ENCODE measurements at places on chromosomes 13 and 19. TPM values are rescaled to one million over a fixed set of nuclear protein-coding genes. Genes with fewer than 3 reads are reported as not detected.

DNA sequence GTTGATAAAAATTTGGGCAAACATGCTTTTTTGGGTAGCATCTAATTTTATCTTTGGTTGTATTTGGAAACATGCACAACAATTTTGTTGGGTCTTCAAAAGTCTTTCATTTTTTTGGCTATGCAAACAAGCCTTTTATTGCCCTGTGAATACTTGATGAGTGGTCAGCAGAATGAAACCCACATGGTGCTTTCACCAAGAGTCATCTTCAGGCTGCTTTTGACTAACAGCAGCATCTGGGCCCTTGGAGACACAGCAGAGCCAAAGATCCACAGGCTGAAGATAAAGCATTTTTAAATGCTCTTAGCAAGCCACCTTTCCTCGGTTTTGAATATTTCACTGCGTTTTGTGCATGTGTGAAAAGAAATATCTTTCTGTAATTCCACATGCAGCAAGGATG, 154.9 kb downstream of the FGF9 start:
- DNase-seq, result no peak

DNA sequence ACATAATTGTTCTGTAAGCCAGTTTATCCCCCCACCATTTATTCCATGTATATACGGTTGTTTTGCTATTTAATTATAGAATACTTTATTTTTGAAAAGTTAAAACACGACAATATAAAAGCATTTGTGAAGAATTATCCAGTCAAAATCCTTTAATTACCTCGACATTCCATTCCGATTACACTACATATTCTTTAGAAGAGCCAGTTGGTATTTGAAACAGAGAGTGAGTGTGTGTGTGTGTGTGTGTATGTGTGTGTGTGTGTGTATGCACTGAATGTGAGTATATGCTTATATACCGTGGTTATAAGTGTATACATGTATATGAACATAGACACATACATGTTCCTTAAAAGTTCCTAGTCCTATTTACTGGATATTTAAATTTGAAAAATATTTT, 87.8 kb upstream of the KLF5 start:
- DNase-seq, result no peak

GRCh38 chr19:47542030-47542475, 27.2 kb upstream of the NAPA start:
- no peak for DNase-seq

DNA sequence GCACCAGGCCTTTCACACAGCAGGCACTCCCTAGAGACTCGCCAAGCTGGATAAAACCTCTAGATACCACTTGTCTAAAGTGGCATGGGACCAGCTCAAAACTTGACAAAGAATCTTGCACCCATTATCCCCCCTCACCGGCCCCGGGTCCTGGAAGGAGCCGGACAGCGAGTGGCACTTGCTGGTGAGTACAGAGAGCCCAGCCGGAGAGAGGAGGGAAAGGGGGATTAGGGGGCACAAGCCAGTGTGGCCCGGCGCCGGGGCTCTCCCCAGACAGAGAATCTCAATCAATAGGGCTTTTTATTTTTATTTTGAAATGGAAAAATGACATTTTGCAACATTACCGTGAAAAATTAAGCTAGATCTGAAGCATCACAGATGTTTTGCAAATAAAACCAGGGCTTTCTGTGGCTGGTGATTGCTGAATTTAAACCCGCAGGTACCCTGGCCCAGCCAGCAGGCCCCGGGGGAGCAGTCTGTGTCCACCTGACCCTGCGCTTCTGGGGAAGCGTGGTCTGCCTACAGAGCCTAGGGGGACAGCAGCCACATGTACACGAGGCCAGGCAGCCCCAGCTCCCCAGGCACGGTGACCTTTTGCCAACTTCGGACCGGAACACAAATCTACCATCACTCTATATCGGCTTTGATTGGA, 10.0 kb upstream of the VSTM2B start:
- DNase-seq, result no peak

GRCh38 chr13:49584771-49585182, 581 bp downstream of the RCBTB1 start:
- DNase-seq, result no peak

- no peak for DNase-seq
Observed at GRCh38 chr13:106063591-106064313, 471.7 kb downstream of the EFNB2 start.

DNA sequence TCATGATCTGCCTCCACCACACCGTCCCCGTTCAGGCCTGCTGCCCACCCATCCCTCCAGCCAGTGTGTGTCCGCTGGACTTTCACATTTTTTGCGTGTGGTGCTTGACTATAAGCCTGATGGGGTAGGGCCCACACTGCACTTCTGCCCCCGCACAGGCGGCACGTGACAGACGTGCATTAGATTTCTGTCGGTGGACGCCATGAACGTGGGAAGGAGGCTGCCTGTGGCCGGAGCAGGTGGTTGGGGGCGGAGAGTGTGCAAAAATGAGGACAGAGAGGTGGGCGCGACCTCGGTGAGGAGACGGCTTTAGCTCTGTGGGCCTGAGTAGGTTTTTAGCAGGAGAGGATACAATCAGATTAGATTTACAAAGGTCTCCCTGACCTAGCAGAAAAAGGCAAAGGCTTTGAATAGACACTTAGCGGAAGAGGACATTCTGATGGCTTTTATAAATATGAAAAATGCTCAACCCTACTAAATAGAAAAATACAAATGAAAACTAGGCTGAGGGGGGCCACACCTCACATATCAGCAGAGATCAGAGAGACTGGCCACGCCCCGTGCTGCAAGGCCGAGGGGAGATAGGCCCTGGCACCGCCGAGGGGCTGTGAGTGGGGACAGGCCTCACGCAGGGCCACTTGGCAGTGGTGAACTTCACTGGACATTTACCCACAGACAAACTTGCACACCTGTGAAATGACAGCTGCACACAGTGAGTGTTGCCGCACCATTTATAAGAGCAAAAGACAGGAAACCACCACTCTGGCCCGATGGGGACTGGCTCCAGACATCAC, 25.4 kb downstream of the PAK4 start:
- DNase-seq, result no peak

DNA sequence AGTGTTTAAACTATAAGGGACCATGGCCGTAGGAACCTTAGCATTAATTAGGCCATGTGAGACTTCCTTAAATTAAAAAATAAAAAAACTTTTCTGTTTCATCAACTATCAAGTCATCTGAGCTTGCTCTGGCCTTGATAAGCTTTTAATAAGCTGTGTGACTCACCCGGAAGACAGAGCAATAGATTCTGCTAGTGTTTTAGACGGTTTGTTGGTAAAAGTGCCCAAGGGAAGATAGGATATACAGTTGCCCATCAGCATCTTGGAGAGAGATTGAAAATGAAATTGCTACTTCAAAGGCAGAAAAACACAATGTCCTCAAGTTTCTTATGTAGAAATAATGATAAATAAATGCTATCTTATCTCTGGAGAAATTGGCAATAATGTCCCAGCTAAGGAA, 31.2 kb upstream of the RCBTB2 start:
- DNase-seq, result no peak

DNA sequence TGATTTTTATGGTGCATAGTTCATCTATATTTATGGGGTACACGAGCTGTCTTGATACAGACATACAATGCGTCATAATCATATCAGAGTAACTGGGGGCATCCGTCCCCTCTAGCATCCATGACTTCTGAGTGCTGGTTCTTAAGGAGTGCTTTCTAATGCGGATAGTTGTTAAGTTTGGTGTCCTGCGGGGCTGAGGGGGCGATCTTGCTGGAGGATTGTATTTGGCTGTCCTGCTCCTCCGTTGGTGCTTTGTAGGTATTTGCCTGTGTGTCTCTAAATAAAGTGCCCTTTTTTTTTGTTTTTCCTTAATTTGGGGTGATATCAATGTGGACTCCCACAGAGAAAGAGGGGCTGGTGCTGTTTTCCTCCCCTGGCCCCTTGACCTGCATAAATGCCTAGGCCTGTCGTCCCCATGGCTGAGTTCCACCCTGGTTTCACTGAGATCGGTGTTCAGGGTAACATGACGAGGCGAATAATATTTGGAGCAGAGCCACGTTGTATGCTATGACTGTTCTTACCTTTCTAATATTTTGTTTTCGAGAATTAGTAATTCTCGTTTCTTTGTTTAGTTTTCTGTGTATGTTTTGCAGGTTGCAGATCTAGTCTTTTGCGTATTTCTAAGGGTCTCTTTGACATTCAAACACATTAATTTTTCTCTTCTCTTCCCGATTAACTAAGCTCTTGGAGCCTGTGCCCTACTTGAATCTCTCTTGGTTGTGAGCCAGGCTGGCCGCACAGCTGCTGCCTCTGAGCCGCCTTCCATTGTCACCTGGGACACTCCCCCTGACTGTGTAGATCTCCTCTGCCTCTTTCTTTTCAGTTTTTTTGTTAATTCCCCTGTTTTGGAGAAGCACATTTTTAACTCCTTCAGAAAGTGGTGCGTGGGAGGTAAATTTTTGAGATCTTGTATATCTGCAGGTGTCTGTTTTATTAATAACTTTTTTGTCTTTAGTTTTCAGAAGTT, 100.3 kb downstream of the ARHGEF7 start:
- DNase-seq, result no peak

GRCh38 chr13:36353001-36353400, 6.8 kb upstream of the SPART start:
- no peak for DNase-seq

- peak; percentile 85 for DNase-seq
Observed at GRCh38 chr19:58554494-58555368, at the start of gene CHMP2A. CHMP2A (minus strand) TSS chr19:58555105; CDS start chr19:58554212, 893 bp downstream.

DNA sequence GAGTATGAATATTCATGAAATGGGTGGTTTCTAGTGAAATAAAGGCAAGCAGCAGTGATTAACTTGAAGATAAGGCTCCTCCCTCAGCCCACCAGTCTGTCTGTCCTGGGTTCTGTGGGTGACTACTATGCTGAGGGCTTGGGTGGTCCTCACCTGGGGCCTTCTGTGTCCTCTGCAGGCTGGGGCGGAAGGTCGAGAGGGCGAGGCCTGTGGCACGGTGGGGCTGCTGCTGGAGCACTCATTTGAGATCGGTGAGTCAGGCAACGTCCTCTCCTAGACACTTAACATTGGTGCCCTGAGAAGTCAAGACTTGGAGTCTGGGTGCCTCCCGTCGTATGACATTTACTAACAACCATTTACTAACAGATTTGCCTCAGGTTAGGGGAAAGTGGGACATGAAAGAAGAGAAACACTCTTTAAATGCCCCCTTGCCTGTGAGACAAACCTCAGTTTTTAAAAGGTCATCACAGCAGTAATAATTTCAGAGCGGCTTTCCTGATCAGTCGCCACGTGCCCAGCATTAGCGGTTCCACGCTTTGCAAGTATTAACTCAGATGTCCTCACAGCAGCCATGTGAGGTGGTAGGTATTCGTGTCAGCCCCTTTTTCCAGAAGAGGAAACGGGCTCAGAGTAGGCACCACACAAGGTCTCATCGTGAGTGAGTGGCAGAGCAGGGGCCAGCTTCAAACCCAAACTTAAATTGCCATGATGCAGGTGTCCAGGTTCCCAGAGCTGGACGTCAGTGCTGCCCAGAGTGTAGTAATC, 1.3 kb upstream of the GARIN5A start:
- DNase-seq, result no peak

DNA sequence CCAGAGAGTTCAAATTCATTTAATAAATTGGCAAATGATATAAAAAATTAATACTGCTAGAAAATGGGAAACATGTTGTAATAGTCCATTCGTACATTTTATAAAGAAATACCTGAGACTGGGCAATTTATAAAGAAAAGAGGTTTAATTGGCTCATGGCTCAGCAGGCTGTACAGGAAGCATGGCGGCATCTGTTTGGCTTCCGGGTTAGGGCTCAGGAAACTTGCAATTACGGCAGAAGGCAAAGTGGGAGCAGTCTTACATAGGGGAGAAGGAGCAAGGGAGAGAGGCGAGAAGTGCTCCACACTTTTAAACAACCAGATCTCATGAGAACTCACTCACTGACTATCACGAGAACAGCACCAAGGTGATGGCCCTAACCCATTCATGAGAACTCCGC, 512.0 kb downstream of the DACH1 start:
- DNase-seq, result no peak

- DNase-seq, result no peak
Observed at GRCh38 chr19:46924874-46925547, 64.2 kb downstream of the ARHGAP35 start.

DNA sequence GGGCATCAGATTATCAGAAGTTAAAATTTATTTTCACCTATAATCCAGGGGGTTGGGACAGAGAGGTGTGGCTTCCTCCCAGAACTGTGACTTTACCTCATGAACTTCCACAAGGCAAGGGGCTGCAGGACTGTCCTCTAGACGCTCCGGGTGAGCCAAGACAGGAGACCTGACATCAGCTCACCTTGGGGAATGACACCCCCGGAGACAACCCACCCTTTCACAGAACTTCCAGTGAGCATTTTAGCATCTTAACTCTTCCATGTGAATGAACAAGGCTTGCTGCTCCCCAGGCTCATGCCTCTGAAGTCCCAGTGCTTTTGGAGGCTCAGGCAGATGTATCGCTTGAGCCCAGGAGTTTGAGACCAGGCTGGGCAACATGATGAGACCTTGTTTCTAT, 29.4 kb upstream of the TFDP1 start:
- DNase-seq, result no peak

- peak; percentile 36 for DNase-seq
Observed at GRCh38 chr19:33740811-33741396, 55.8 kb upstream of the KCTD15 start.

Gene ZNF793
- 17.6 TPM for polyA plus RNA-seq

Gene PCDH17
- polyA plus RNA-seq, result 16.5 TPM

Gene ZNF536
- 2.8 TPM for polyA plus RNA-seq

Gene BCAM
- polyA plus RNA-seq, result 745 TPM

Gene ZNF730
- polyA plus RNA-seq, result 8.7 TPM

Gene OR10H3
- polyA plus RNA-seq, result not detected

Gene OR7A5
- not detected for polyA plus RNA-seq

Gene GRIK5
- polyA plus RNA-seq, result 27.3 TPM

Gene PLPP2
- polyA plus RNA-seq, result 2.9 TPM

Gene EDNRB
- polyA plus RNA-seq, result 85.0 TPM

Gene PRR20C
- polyA plus RNA-seq, result not detected

Gene CLDND2
- polyA plus RNA-seq, result 1.7 TPM

Gene IGFL2
- not detected for polyA plus RNA-seq
